ENCODE measurements at places on chromosomes 6 and 20.
A peak's percentile ranks its signal among the peaks of the same experiment; 100 is the strongest.

DNA sequence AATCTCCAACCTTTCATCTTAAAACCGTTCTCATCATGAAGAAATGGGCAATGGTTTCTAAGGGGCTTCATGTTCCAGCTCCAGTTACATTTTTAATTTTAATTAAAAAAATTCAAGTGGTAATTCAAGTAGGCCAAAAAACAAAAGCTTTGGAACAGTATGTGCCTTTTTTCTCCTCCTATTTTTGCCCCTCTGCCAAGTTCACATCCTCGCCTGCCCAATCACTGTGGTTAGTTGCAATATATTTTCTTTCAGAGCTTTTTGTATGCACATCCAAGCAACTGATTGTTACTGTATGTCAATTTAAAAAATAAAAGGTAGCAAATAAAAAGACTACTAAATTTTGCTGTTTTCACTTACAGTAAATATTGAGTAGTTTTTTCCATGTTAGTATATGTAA lies 99.8 kb upstream of the B3GAT2 start:
- DNase-seq, result no peak
- H3K27me3 ChIP-seq, result no peaks in the 10 kb centered on the region
- H3K4me1 ChIP-seq, result no peaks in the 10 kb centered on the region
- H3K36me3 ChIP-seq, result no peaks in the 10 kb centered on the region
- no peak overlapping the region for H3K27ac ChIP-seq

DNA sequence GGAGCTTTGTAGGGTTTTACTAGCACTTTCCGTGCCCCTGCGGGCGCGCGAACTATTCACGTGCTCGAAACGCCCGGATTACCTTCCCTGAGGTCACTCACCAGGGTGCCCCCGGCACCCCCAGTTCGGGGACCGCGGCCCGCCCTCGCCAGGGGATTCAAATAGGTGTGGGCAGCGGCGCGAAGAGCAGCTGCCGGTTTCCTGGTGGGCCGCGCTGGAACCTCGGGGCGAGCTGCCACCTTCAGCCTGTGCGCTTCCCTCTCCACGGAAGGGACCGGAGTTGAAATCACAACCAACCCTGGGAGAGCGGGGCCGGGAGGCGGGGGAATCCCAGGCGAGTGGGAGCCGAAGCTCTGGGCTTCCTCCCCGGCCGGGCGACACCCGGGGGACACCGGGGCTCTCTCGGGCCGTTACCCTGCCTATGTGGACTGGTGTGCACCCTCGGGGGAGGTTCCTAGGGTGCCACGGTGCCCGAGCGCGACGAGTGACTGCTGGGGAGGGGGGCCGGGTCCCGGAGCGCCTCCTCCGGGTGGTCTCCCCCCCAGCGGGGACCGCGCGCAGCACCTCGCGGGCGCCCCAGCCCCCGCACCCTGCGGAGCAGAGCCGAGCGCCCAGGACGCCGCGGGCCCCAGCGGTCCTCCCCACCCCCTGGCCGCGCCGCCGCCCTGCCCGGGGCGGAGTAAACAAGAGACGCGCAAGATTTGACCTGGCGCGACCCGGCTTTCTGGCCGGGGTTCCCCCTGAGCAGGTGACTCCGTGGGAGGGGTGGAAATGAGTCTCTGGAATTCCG lies 2.1 kb upstream of the HIVEP2 start:
- peak; percentile 96 for DNase-seq
- peak overlapping the region; percentile 97 for H3K27ac ChIP-seq
- peaks cover 16% of the 10 kb centered on the region for H3K4me1 ChIP-seq
- peak overlapping the region; percentile 78 for H3K4me3 ChIP-seq
- no peaks in the 10 kb centered on the region for H3K36me3 ChIP-seq

DNA sequence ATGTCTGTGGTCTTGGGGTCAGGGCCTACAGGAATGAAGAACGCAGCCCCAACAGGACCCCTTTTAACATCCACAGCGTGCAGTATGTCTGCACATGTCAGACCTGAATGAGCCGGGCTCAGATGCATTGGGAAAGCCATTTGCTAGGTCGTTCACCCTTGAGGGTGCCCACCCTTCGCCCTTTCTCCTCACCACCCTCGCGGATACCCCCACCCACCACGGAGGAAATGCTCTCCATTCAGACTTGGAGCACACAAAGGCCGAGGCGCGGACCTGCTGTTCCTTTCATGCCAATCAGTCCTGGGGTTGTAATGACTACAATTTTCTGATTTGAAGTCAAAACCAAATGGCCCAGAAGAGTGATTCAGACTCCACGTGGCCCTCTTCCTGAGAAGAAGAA lies 62.7 kb downstream of the EDN3 start:
- DNase-seq, result no peak
- H3K36me3 ChIP-seq, result no peaks in the 10 kb centered on the region
- no peak overlapping the region for H3K27ac ChIP-seq
- no peaks in the 10 kb centered on the region for H3K27me3 ChIP-seq
- H3K4me3 ChIP-seq, result no peak overlapping the region
- H3K4me1 ChIP-seq, result no peaks in the 10 kb centered on the region

DNA sequence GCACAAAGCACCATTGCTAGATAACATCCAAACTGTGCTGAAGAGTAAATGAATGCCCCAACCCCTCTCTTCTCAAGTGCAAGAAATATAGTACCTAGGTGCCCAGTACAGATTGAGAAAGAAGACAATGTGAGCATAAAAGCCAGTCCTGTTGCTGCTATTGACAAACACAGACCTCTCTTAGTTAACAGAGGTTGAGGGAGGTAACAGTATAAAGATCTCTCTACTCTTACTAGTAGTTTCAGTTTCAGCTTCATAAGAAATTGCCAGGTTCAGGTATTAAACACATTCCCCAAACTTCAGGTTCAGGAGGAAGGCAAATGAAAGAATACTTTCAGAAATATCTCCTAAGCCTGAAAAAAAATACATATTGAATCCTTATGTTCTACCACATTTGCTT lies 31.4 kb downstream of the TBC1D32 start:
- DNase-seq, result no peak
- H3K4me1 ChIP-seq, result no peaks in the 10 kb centered on the region
- H3K27me3 ChIP-seq, result no peaks in the 10 kb centered on the region
- H3K4me3 ChIP-seq, result no peak overlapping the region
- no peaks in the 10 kb centered on the region for H3K36me3 ChIP-seq
- no peak overlapping the region for H3K27ac ChIP-seq

DNA sequence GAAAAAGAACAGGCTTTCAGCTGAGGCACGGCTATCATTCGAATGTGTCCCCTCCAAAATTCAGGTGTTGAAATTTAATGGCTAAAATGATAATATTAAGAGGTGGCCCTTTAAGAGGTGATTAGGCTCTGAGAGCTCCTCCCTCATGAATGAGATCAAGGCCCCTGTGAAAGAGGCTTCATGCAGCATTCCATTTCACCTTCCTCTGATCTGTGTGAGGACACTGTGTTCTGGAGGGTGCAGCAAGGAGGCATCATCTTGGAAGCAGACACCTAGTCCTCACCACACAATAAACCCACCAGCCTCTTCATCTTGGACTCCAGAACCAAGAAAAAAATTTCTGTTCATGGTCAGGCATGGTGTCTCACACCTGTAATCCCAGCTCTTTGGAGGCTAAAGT lies 56.4 kb downstream of the PPP1R14C start:
- no peak overlapping the region for H3K4me3 ChIP-seq
- H3K27me3 ChIP-seq, result no peaks in the 10 kb centered on the region
- no peak for DNase-seq

- H3K27ac ChIP-seq, result no peak overlapping the region
- no peaks in the 10 kb centered on the region for H3K4me1 ChIP-seq
- H3K36me3 ChIP-seq, result no peaks in the 10 kb centered on the region
- H3K27me3 ChIP-seq, result no peaks in the 10 kb centered on the region
These were observed 2.6 kb downstream of the SIRPG start for GRCh38 chr20:1654996-1655395.

DNA sequence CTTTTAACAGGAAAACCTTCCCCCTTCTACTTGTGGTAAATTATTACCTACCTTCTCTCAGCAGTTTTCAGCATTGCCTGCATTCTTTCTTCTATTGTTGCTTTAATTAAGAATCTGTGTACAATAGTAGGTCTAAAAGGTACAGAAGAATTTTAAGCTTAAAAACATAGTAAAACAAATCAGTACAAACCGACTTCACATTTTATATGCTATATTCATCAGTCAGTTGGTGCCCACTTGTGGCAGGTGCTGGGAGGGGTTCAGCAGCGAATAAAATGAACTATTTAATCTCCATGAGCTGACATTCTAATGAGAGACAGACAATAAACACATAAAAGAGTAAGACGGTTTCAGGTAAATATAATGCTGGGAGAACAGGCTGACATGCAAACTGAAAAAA lies 73.4 kb upstream of the FBXO30 start:
- no peak overlapping the region for H3K4me3 ChIP-seq
- no peak for DNase-seq
- no peak overlapping the region for H3K27ac ChIP-seq
- H3K4me1 ChIP-seq, result no peaks in the 10 kb centered on the region
- no peaks in the 10 kb centered on the region for H3K27me3 ChIP-seq
- no peaks in the 10 kb centered on the region for H3K36me3 ChIP-seq

DNA sequence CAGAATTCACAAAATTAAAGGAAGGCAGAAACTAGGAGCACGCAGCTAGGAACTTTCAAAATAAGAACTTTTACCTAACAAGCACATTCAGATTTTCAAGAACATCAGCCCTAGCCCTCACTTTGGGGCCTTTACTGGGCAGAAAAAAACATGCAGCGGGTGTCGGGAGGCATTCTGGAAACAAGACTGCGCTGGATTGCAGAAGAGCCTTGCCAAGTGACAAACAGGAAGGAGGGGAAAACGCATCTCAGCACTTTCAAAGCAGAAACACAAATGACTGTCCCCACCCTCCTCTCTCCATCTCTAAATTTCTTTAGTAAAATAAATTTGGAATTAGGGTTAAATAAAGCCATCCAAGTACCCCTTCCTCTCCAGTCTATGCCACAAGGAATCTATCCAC lies 74.6 kb upstream of the RREB1 start:
- no peak for DNase-seq
- no peaks in the 10 kb centered on the region for H3K4me1 ChIP-seq
- no peaks in the 10 kb centered on the region for H3K27me3 ChIP-seq
- H3K27ac ChIP-seq, result no peak overlapping the region
- H3K4me3 ChIP-seq, result no peak overlapping the region
- no peaks in the 10 kb centered on the region for H3K36me3 ChIP-seq

GRCh38 chr6:96786336-96786735 lies 50.9 kb downstream of the GPR63 start:
- DNase-seq, result no peak
- H3K36me3 ChIP-seq, result no peaks in the 10 kb centered on the region
- H3K4me1 ChIP-seq, result no peaks in the 10 kb centered on the region

DNA sequence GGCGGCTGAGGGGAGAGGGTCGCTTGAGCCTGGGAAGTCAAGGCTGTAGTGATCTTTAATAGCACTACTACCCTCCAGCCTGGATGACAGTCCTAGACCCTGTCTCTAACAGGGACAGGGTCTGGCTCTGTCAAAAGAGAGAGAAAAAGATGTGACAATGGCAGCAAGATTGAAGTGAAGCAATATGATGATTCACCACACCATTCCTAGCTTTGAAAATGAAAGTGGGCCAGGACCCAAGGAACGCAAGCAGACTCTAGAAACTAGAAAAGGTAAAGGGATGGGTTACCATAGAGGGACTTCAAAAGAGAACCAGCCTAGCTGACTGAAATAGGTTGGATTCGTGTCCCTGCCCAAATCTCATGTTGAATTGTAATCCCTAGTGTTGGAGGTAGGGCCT lies 426.9 kb downstream of the HTR1B start:
- H3K27ac ChIP-seq, result no peak overlapping the region
- H3K36me3 ChIP-seq, result no peaks in the 10 kb centered on the region

DNA sequence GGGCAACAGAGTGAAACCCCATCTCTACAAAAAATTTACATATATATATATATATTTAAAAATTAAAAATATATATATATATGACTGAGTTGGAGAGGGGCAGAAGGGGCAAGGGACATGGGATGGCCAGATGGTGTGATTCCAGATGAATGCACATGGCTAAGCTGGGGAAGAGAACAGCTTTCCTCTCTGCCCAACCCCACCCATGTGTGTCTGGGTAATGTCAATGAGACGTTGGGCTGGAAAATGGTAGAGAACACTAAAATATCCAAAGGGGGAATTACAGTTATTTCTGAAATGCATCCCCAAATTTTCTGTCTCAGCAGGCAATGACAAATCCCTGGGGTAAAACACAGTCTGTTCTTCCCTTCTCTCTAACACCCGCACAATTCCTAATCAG lies 31.2 kb upstream of the CCND3 start:
- no peaks in the 10 kb centered on the region for H3K27me3 ChIP-seq
- H3K4me1 ChIP-seq, result peaks cover 44% of the 10 kb centered on the region
- no peak for DNase-seq
- no peak overlapping the region for H3K27ac ChIP-seq
- no peaks in the 10 kb centered on the region for H3K36me3 ChIP-seq

DNA sequence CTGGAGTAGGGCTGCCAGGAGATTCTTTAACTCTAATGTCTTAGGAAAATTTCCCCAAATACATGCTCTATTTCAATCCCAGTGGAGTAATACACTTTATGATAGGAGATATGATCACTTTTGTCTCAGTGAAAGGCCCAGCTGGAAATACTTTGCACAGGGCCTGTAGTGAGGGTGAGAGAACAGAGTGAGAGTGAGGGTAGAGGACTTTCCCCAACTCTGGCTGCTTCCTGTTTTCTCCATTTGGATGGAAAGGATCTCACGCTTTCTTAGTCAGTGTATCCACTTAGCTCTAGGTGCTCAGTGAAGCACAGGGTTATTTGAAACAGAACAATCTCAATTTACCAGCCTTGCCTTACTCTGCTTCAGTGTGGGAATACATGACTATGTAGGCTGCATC lies 36.6 kb downstream of the FAM229B start:
- H3K4me1 ChIP-seq, result no peaks in the 10 kb centered on the region
- DNase-seq, result no peak
- no peaks in the 10 kb centered on the region for H3K36me3 ChIP-seq

- peak; percentile 91 for DNase-seq
- no peaks in the 10 kb centered on the region for H3K36me3 ChIP-seq
- no peaks in the 10 kb centered on the region for H3K27me3 ChIP-seq
- H3K27ac ChIP-seq, result peak overlapping the region; percentile 96
- H3K4me3 ChIP-seq, result peak overlapping the region; percentile 86
These were observed 915 bp downstream of the TMEM63B start for GRCh38 chr6:44128020-44128917.

GRCh38 chr6:124676033-124676432 lies 286.2 kb upstream of the RNF217 start:
- no peak overlapping the region for H3K4me3 ChIP-seq
- no peaks in the 10 kb centered on the region for H3K36me3 ChIP-seq

- H3K27ac ChIP-seq, result peak overlapping the region; percentile 89
- H3K4me3 ChIP-seq, result peak overlapping the region; percentile 90
- peaks cover 16% of the 10 kb centered on the region for H3K4me1 ChIP-seq
- H3K36me3 ChIP-seq, result no peaks in the 10 kb centered on the region
- no peak for DNase-seq
These were observed 631 bp downstream of the PLCB1 start for GRCh38 chr20:8132484-8133309.

- H3K27me3 ChIP-seq, result no peaks in the 10 kb centered on the region
- H3K36me3 ChIP-seq, result no peaks in the 10 kb centered on the region
- no peaks in the 10 kb centered on the region for H3K4me1 ChIP-seq
- H3K27ac ChIP-seq, result no peak overlapping the region
- DNase-seq, result no peak
These were observed 73.0 kb upstream of the HMGN3 start for GRCh38 chr6:79307321-79308036.

- H3K27ac ChIP-seq, result no peak overlapping the region
- no peaks in the 10 kb centered on the region for H3K4me1 ChIP-seq
- no peaks in the 10 kb centered on the region for H3K27me3 ChIP-seq
These were observed 217.2 kb downstream of the IBTK start for GRCh38 chr6:82030301-82030700.

- peaks cover 14% of the 10 kb centered on the region for H3K4me1 ChIP-seq
- no peak overlapping the region for H3K4me3 ChIP-seq
- no peaks in the 10 kb centered on the region for H3K36me3 ChIP-seq
- no peaks in the 10 kb centered on the region for H3K27me3 ChIP-seq
- no peak for DNase-seq
- H3K27ac ChIP-seq, result no peak overlapping the region
These were observed 15.3 kb upstream of the SLC9A8 start for GRCh38 chr20:49797344-49797615.
